ENCODE measurements at places on chromosomes 16 and 17.

DNA sequence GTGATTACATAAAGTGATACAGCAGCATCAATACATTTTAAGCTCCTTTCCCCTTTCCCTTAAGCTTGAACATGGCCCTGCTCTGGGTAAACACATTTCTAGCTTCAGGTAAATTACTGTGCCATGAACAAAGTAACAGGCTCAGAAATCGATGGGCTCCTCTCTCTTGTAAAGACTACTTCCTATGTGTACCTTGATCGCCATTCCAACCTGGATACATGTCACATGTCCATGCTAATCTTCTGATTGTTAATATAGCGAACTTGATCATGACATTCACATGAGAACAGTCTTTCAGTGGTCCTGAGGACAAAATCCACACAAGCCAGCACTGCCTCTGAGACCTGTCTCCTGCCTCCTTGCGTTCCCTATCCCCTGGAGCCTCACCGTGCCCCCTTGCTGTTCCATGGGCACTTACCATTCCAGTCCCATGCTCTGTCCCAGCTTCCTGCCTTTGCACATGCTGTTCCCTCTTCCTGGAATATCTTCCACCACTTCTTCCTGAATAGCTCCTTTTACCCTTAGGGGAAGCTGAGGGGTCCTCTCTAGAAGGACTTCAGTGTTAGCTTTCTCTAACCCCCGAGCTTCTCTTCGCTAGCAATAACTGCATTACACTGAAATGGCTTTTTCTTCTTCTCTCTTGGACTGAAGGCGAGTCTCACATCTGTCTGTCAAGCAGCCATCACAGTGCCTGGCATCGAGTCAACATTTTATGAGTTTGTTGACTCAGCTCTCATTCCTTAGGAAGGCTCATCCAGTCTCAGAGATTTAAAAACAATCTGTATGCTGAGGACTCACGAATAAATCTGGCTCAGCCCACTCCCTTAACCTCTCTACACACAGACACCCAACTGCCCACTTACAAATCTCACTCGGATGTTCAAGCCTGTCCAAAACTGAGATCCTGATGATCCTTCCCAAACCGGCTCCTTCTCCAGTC lies 93.3 kb downstream of the ASIC2 start:
- DNase-seq, result no peak

DNA sequence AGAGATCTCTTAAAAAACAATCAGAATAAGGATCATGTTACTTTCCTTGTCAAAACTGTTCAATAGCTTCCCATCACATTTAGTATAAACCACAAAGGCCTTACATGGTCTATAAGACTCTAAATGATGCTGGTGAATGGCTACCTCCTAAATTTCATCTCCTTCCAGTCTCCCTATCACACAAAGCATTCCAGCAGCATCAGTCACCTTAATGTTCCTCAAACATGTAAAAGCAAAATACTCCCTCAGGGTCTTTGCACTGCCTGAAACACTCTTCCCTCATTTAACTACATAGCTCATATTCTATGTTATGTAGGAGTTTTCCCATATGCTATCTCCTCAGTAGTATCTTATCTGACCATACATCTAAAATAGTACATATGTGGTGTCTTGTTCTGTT lies 53.5 kb upstream of the INTS2 start:
- no peak for DNase-seq

DNA sequence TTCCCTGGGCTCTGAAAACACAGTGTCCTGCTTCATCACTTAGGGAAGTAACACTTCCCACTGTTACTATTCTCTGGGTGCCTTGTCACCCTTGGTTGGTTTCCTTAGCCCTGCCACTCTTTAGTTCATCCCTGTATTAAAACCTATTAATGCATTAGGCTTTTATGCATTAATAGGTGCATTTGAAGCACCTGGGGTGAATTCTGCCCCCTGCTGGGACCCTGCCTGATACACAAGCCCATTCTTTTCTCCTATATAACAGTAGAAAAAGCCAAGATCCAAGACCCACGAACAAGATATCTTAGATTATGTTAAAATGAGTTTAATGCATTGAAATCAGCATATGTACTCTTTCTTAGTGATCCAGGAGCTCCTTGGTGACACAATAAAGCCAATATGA lies 235.7 kb downstream of the PMP22 start:
- no peak for DNase-seq

DNA sequence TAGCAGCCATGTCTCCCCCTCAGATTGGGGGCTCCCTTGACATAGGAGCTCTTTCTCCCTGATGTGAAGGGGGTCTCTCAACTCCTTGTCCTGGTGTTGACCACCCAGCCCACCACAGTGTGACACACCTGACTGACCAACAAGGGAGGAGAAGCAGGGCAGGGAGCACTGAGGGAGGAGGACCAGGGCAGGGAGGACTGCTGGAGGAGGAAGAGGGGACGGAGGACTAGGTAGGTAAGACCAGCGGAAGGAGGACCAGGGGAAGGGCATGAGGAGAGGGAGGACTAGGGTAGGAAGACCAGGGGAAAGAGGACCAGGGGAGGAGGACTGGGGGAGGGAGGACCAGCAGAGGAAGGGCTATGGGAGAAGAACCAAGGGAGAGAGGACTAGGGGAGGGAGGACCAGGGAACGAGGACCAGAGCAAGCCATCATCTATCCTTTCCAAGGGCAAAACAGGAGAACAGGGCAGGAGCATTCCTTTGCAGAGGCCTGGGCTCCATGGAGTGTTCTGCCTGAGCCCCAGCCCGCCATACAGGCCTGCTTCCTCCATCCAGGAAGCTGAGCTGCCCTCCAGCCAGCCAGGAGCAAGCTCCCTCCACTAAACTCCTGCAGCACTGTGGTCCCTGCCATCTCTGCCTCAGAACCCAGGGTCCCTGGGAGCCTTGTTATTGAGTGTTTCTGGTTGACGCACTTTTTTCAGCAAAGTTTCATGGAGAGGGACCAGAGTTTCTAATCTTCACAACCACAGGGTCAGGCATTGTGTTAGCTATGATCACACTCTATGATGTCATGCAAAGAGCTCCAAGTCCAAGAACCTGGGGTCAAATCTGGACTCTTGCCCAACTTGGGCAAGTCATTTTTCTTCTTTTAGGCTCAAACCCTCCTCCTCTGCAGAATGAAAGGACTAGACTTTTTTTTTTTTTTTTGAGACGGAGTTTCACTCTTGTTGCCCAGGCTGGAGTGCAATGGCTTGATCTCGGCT lies 15.4 kb upstream of the KRT17 start:
- no peak for DNase-seq

GRCh38 chr16:80671281-80671849 lies 130.6 kb downstream of the DYNLRB2 start:
- DNase-seq, result no peak

DNA sequence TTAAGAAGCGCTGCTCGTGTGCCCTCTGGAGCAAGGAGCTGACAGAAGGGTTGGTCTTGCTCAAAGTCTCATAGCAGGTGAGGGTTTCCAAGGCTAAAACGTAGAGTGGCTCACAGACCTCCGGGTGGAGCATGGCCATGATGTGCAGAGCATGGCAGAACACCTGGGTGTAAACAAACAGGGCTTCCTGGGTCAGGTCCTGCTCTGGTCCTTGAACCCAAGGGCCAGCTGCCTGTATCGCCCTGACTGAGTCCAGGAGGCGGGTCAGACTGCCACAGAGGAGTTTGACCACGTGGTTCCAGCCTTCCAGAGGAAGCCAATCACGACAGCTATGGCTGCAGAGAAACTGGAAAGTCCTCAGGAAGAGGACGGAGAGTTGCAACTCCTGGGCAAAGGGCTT lies 7.1 kb downstream of the GEMIN4 start:
- DNase-seq, result no peak

DNA sequence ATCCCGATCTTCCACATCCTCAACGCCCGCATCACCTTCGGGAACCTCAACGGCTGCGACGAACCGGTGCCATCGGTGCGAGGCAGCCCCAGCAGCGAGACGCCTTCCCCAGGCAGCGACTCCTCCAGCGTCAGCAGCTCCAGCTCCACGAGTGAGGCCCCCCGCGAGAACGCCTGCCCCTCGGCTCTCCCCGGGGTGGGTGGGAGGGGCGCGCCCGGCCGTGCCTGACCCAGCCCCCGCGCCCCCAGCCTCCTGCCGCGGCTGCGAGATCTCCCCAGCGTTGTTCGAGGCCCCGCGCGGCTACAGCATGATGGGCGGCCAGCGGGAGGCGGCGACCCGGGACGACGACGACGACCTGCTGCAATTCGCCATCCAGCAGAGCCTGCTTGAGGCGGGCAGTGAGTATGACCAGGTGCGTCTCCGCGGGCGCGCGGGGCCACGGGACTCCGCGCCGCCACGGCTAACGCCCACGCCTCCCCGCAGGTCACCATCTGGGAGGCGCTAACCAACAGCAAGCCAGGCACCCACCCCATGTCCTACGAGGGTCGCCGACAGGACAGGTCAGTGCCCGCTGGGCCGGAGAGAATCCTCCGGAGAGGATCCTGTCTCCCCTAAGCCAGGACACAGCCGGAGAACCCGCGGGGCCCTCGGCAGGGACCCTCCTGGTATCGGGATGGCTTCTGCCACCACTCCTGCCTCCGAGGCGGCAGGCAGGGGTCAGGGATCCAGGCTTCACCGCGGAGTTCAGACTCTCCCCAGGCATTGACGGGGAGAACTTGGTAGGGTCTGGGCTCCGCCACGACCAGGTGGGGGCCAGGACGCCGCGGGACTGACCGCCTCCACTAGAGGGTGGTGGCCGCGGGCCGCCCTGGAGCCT lies 10.1 kb downstream of the CORO6 start:
- no peak for DNase-seq

DNA sequence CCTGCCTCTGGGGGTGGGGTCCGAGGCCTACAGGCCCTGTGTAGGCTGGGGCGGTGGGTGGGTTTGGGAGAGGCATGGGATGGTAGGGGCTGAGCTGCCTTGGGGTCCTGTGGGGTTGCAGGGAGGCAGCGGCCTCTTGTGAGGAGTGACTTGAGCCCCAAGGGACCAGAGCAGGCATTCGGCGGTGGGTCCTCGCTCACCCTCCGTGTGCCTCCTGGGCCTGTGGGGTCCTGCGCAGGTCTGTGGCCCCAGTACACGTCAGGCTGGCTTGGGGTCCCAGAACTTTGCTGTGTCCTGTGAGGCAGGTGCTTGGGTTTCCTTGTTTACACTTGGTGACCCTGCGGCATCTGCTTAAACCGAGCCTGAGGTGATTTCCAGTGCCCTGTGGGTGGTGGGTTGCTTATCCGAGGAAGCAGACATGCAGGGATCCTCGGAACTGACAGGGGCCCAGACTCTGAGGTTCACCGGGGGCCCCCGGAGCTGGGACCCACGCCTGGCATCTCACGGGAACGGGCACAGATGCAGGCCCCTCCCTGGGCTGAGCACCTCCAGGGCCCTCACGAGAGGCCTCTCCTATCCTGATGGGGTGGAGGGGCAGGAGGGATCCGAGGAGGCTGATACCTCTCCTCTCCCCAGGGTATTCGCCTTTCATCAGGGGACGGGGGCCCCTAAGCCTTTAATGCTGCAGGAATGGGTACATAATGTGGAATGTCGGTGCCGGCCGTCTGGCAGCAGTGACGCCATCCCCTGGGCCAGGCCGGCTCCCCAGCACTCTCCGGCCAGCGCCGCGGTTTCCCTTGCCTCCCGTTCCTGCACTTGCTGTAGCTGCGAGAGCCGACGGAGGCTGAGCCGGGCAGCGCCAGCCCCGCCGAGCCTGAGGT lies 7.7 kb downstream of the METRNL start:
- DNase-seq, result no peak

GRCh38 chr16:88896238-88897070 lies 30.0 kb upstream of the PABPN1L start:
- no peak for DNase-seq

GRCh38 chr16:49592546-49593423 lies 219.2 kb downstream of the C16orf78 start:
- no peak for DNase-seq

DNA sequence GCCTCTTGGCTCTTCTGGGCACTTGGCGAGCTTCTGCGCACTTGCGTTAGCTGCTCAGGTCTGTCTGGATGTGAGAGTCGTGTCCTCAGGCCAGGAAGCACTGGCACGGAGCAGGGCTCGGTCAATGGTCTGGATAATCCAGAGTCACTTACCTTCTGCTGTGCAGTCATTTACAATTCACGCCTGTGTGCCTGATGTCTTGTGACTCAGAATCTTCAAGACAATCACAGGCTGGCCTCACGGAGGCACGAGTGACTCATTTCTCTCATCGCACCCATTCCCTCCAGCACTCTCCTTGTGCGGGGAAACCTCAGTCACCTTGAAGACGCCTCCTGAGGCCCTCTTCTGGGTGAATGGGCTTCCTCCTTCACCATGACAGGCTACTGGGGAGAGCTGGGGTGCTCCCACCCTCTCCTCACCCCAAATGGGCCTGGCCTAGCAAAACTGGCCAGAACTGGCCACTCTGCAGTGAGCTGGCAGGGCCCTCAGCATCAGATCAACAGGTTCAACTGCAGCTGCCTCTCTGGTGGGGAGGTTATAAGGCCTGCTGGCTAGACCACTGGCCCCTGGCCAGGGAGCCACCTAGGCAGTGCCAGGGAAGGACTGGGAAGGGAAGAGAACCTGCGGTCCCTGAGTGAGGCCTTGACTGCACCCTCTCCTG lies 1.9 kb upstream of the CAPN15 start:
- peak; percentile 16 for DNase-seq

Data from GOT3 (cell line).